Natural killer cell treated with Interleukin-12 subunit alpha and Interleukin-12 subunit beta and Interleukin-15 and Interleukin-18, amount 100 ng/mL, for 72 hours (primary cell): ENCODE measurements at places on chromosomes 5 and 9.
A peak's percentile ranks its signal among the peaks of the same experiment; 100 is the strongest.

- no peak for DNase-seq
These were observed 23.4 kb downstream of the DBH start for GRCh38 chr9:133659516-133659915.

GRCh38 chr5:157857816-157858526 is 974 bp downstream of the CLINT1 start:
- peak; percentile 68 for DNase-seq

DNA sequence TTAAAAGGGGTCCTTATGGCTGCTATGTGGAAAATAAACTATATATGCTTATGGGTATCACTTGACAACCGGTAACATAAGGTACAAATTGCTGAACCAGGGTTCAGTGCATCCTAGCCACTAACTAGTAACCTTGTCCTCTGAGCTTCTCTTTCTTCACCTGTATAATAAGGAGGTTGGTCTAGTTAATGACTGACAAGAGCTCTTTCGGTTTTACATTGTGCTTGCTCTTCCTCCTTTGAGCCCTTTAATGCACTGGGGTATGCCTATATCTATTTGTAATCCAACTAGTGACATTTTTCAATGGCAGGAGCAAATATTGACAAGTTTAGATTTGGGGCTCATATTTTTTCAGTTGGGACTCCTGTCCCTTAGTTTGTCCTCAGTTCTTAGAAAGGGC is 66.1 kb downstream of the NPR3 start:
- DNase-seq: no peak

DNA sequence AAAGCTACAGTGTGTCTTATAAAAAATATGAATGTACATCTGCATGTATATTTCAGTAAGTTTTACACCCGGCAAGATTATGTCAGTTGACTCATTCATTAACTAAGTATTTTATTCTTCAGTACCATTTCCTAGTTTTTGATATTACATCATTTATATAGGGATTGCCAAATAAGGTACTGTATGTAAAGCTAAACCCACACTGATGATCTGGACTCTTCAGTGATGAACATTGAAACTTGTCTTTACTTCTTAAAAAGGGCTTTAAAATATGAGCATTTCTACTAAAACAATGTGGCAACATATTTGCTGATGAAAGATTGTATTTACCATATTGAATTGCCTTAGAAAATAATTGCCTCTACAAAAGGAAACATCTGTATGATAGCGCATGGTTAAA is 151.8 kb upstream of the TLX3 start:
- no peak for DNase-seq

- no peak for DNase-seq
These were observed 72.3 kb downstream of the RASA1 start for GRCh38 chr5:87339986-87340385.

DNA sequence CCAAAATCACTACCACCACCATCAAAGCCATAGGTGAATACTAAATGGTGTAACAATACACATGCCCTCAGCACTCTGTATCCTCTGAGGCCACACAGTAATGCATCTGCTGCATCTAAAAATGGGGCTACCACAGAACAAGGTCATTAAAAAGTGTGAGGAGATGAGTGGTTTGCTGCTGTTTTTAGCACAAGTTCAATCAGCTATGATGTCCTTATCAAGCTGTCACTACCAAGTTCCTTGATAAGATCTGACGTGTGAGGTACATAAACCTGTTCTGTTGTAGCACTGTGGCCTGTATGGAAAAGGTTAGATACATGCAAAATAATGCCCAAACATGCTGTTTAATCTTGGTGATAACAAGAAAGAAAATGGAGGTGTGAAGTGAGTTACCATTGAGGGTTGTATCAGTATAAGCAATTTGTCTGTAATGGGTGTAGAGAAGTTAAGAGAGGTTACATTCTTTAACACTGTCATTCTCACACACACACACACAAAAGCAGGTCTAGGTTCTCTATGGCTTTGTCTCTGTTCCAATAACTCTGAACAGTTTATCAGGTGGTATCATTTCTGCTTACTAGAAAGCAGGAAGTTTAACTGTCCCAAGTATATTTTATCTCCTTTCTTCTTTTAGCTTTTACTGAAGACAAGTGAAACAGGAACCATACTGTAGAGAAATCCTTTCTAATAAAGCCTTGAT is 252.9 kb downstream of the CWC27 start:
- DNase-seq: no peak

DNA sequence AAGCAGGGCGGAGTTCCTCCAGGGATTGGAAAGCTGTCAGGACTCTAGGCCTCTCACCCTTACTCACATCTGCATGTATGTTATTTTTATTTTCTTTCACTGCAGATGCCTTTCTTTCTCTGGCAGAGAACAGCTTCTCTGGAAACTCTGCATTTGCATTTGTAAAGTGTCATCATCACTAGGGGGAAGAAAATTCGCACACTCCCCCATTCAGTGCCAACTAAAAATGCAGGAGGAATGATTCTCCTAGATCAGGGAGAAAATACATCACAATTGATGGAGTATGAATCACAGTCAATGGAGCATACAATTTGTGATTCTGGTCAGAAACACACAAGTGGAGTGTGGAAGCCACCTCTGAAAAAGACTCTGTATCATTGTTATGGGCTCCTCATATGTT is 351.4 kb upstream of the FTMT start:
- no peak for DNase-seq
